ENCODE measurements at places on chromosomes 12 and 14. TPM values are rescaled to one million over a fixed set of nuclear protein-coding genes. Genes with fewer than 3 reads are reported as not detected.
A peak's percentile ranks its signal among the peaks of the same experiment; 100 is the strongest.

GRCh38 chr12:110179291-110179690, 55.1 kb downstream of the IFT81 start:
- H3K4me1 ChIP-seq: no peaks in the 10 kb centered on the region
- H3K36me3 ChIP-seq: peaks cover 4% of the 10 kb centered on the region
- no peak overlapping the region for H3K27ac ChIP-seq
- no peak overlapping the region for H3K4me3 ChIP-seq

DNA sequence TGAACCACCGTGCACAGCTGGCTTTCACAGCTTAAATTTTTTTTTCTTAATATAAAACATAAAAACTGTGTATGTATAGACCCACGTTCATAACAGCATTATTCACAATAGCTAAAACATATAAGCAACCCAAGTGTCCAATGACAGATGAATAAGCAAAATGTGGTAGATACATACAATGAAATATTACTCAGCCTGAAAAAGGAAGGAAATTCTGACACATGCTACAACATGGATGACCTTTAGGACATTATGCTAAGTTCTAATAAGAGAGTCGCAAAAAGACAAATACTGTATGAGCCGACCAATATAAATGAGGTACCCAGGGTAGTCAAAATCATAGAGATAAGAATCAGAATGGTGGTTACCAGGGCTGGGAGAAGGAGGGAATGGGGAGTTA, 13.8 kb upstream of the YY1 start:
- no peak overlapping the region for H3K4me3 ChIP-seq
- peak overlapping the region; percentile 62 for H3K27ac ChIP-seq
- H3K4me1 ChIP-seq: peaks cover 26% of the 10 kb centered on the region
- DNase-seq: no peak

CELA1 gene
- total RNA-seq: not detected

AQP6 gene
- not detected for total RNA-seq

- no peaks in the 10 kb centered on the region for H3K36me3 ChIP-seq
- H3K27me3 ChIP-seq: no peaks in the 10 kb centered on the region
- peaks cover 20% of the 10 kb centered on the region for H3K4me1 ChIP-seq
- H3K4me3 ChIP-seq: no peak overlapping the region
Observed at GRCh38 chr14:85596562-85596961, 66.6 kb downstream of the FLRT2 start.

RDH11 gene
- 50.2 TPM for total RNA-seq

RPL10L gene
- total RNA-seq: not detected

GRCh38 chr14:32934073-32934880, 4.4 kb upstream of the NPAS3 start:
- peaks cover 19% of the 10 kb centered on the region for H3K4me1 ChIP-seq
- H3K36me3 ChIP-seq: no peaks in the 10 kb centered on the region
- no peak overlapping the region for H3K27ac ChIP-seq
- peak; percentile 38 for DNase-seq
- peak overlapping the region; percentile 86 for H3K4me3 ChIP-seq
- H3K27me3 ChIP-seq: peaks cover 13% of the 10 kb centered on the region

Measured in endothelial cell (in vitro differentiated cells).